Sigmoid colon (tissue), 7 donors: ENCODE measurements at places on chromosomes 5 and 9. TPM values are rescaled to one million over a fixed set of nuclear protein-coding genes. Genes with fewer than 3 reads are reported as not detected.

GRCh38 chr5:83453937-83454336 lies 17.6 kb upstream of the VCAN start:
- DNase-seq = no peak

GRCh38 chr9:16732546-16732945 lies 137.9 kb downstream of the BNC2 start:
- DNase-seq = no peak

DNA sequence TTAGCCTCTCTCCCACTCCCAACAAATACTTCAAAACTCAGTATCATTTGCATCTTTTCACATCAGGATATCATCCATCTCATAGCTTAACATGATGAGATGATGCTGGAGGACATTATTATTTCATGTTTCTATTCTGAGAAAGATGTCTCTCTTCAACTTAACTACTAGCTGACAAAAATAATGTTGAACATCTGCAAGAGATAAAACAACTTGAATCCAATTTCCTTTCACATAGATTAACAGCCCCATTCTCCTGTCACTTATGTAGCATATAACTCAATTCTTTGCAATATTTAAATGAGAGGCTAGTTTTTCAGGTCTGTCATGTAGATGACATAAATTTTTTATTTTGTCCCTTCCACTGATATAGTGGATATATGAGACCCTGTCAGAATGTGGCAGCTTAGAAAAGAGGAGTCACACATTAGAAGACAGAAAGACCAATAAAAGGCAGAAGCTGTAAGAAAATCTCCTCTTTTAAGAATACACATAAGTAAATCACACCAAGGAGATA lies 239.2 kb upstream of the KIF2A start:
- no peak for DNase-seq

Gene CD74
- 176 TPM for total RNA-seq

Gene EDIL3
- 37.1 TPM for total RNA-seq

Gene SH3PXD2B
- 19.3 TPM for total RNA-seq

GRCh38 chr5:35785601-35786085 lies 71.0 kb upstream of the IL7R start:
- no peak for DNase-seq

DNA sequence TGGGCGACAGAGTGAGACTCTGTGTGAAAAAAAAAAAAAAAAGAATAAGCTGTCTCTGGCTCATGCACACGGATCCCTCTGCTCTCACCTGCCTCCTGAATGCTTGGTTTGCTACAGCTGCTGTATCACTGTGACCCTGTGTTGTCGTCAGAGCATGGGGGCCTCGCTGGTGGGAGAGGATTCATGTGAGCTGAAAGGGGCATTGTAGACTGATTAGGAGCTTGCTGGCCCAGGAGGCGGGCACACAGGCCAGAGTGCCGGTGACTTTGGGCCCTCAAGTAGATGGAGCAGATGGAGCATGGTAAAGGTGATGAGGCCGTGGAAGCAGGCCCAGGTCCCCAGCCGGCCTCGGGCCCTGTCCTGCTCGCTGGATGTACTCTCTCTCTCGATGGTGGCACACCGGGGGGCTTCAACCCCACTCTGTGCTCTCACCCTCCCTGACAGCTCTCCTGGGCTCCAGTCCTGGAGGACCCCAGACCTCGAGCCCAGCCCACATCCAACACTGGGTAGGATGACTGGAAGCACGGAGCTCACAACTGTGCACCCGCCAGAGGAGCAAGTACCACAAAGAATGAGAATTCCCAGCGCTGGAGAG lies 7.1 kb downstream of the FLT4 start:
- DNase-seq = no peak

DNA sequence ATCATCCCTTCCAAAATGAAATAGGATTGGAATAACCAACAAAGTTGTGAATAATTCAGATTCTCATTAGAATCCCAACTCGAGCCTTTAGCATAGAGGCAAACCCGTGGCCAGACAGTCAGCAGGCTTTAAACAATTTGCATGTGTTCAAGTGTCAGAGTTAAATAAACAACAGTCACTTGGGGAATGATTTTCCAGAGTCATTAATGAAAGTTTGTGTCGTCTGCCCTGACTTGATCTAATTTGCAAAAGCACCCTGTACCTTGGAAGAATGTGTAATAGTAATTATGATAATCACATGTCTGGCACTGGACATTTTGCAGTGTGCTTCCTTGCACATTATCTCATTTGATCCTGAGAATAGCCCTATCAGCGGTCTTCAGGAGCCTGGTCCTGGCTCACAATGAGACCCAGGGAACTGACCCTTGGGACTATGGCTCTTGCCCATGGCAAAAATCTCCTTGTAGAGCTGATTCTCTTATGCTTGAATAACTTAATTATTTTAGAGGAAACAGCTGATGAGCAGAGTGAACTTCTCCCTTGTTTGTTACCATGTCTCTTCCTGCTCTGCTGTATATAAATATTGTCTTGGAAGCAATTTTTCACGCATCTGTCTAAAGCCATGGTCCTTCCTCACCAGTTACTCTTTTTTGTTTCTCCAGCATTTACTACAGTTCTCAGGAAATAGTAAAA lies 272.7 kb downstream of the NR3C1 start:
- DNase-seq = no peak

Gene CDH9
- total RNA-seq = 0.81 TPM

Gene MELK
- not detected for total RNA-seq

DNA sequence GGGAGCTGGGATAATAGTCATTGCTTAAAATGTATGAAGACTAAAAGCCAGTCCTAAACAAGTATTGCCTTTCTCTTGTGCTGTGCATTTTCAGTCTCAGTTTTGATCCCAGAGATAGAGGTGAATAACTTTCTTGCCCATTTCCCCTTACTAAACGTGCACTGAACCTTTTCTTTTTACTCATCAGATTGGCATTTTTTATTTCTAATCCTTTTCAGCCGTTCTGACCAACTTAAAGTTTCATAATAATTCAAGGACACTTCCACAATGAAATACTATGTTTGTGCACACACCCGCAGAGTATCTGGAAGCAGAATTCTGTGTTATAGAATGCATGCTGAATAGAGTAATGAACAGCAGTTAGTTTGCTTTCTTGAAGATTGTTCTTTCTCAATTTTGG lies 343.6 kb downstream of the LRRC70 start:
- DNase-seq = no peak
